ENCODE measurements at places on chromosomes 16 and 17. TPM values are rescaled to one million over a fixed set of nuclear protein-coding genes. Genes with fewer than 3 reads are reported as not detected.

ALDH3A1 gene
- 0.22 TPM for total RNA-seq

GRCh38 chr17:6070913-6071511 is 833 bp downstream of the WSCD1 start:
- H3K36me3 ChIP-seq, result no peaks in the 10 kb centered on the region
- no peak for DNase-seq
- peak overlapping the region; percentile 65 for H3K4me3 ChIP-seq
- no peak overlapping the region for H3K27ac ChIP-seq

- H3K36me3 ChIP-seq, result peaks cover 47% of the 10 kb centered on the region
- H3K27me3 ChIP-seq, result no peaks in the 10 kb centered on the region
These were observed 2.9 kb downstream of the RNF167 start for GRCh38 chr17:4942760-4943508.

- H3K36me3 ChIP-seq, result peaks cover 57% of the 10 kb centered on the region
- H3K4me3 ChIP-seq, result no peak overlapping the region
- no peaks in the 10 kb centered on the region for H3K27me3 ChIP-seq
These were observed 89.2 kb downstream of the ABCC6 start for GRCh38 chr16:16133943-16134604.

DNA sequence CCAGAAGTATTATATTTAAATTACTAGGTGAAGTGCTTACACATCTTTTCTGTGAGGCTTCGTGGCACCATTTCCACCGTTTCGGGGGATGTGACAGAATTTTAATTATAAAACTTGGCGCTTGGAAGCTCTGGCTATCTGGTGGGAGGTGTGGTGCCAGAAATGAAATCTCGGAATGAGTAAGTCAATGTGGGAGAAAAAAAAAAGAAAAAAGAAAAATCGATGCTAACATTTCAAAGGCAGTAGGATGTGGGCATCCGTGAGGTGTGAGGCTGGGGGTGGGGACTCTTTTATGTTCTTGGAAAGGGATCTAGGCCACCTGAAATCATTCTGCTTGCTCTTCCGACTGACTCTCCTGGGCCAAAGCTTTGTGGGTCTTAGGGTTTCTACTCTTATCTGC is 21.9 kb downstream of the CPPED1 start:
- DNase-seq, result no peak
- H3K27me3 ChIP-seq, result no peaks in the 10 kb centered on the region
- no peaks in the 10 kb centered on the region for H3K4me1 ChIP-seq
- H3K4me3 ChIP-seq, result no peak overlapping the region

DNA sequence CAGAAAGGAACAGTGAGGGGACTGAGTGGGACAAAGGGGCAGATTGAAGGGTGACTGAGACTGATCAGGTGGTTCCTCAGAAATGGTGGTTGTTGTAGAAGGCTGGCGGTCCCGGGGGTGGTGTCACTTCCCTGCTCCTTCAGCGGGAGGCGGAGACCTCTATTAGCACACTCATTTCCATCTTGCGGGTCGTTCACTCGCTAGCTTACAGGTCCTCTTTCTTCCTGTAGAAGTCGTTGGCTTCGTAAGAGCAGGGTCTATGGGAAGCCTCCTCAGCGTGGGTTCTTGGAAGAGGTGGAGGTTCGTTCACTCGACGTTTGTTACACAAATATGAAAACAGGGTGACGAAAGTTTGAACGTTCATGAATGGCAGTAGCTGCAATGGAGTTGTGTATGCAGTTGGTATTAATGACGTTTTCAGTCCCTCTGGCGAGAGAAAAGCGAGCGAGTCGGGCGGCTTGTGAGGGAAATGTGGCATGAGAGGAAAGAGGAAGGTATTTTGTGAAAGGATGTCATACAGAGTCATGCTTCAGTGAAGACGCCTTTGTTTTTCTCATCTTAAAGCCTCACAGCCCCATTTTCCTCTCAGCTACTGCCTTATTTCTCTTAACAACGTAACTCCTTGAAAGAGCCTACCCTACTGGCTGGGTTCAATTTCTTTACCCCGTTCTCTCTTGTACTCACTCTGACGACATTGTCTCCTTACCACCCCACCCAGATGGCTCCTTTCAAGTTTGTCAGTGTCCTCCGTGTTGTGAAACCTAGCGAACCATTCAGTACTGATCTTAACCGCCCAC is 667 bp downstream of the EFCAB13 start:
- H3K4me3 ChIP-seq, result peak overlapping the region; percentile 69
- peak; percentile 70 for DNase-seq
- H3K27ac ChIP-seq, result peak overlapping the region; percentile 89
- no peaks in the 10 kb centered on the region for H3K36me3 ChIP-seq
